ENCODE measurements at places on chromosomes 6 and 20.

DNA sequence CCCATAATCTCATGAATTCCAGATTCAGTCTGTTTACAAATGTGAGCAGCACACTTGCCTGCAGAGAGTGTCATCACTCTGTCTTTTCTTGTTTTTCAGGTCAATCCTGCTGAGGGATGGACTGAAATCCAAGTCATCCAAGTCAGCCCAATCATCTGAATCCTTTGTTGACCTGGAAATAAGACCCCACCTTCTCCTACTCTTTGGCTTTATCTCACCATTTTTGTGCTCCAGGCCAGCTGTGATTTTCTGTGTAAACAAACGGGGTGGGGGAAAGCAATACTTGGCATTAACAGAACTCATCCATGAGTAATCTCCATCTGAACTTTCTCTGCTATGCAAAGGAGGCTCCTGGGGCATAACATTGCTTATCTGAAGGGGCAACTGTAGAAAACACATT lies 16.9 kb upstream of the GSTA4 start:
- DNase-seq = no peak

DNA sequence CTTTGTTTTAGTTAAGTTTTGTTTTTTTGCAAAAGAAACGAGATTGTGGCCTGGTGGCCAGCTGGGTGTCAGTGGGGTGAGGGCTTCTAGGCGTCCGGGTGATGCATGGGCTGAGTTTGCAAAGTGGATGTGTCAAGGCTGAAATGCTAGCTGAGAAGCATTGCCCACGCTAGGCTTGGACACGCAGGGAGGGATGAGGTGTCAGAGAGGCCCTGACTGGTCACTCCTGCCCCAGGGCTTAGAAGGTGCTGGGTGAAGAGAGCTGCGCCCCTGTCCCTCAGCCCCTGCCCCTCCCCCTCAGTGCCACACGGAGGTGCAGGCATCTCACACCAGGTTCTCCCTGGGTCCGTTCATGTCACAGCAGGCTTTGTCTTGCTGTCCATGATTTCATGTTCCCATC lies 8.1 kb downstream of the OSBPL2 start:
- no peak for DNase-seq

DNA sequence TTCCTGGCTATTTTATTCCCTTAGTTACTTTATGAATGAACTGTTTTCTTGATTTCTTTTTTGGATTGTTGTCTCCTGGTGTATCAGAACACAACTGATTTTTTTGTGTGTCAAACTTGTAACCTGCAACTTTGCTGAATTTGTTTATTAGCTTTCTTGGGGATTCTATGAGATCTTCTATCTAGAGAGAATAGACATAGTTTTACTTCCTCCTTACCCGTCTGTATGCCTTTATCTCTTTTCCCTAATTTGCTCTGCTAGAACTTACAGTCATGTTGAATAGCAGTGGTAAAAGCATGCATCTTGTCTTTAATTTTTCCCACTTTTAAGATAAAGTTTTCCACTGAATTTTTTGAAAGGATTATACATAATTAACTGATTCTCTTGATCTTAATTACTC lies 13.2 kb downstream of the RNF146 start:
- no peak for DNase-seq

- DNase-seq = no peak
These were observed 95.4 kb downstream of the ADGRB3 start for GRCh38 chr6:68730291-68731054.

GRCh38 chr20:37521061-37521771 lies at the start of gene NNAT:
NNAT (plus strand) TSS chr20:37521250; CDS start chr20:37521332, 82 bp downstream.
- no peak for DNase-seq

DNA sequence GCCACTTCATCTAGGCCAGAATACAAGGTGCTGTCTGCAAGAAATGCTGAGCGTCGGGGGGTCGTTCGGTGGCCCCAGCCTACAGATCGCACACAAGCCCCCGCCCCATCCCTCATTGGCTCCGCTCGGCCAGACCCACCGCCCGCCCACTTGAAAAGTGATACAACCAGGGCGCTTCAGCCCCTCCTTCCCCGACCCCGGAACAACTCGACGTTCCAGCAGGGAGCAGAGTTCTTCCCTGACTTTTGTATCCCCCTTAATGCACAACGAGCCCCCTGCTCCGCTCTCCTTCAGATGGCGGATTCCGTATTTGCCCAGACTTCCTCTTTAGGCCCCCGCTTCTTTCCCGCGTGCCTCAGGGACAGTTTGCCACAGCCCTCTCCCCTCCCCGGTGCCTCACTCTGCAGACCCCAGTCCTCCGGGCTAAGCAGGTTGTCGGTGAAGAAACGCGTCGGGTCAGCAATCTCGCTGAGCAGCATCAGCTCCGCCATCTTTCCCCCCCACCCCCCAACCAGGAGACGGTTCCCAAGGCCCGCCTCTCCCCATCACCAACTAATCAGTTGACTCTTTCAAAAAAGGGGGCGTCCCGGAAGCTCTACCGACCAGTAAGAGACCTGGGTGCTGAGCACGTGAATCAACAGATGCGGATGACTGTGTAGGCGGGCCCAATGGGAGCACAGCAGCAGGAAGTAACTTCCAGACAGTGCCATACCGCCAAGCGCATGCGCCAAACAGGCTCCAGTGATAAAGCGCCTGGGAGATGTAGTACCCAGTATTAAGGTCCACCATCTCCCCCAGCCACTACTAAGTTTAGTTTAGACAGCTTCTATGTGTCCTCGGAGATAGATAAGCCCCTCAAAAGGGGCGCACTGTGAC lies at the start of gene ATF6B:
Gene ATF6B (minus strand): TSS at position 530 of the 876 bp plus-strand sequence. CDS start 39 bp downstream, at position 491.
- peak; percentile 86 for DNase-seq

- DNase-seq = no peak
These were observed 3.7 kb upstream of the RAET1E start for GRCh38 chr6:149901444-149902140.

GRCh38 chr6:84772428-84773132 lies 8.2 kb upstream of the TBX18 start:
- DNase-seq = no peak

GRCh38 chr6:33252759-33253158 lies 18.9 kb downstream of the VPS52 start:
- no peak for DNase-seq

DNA sequence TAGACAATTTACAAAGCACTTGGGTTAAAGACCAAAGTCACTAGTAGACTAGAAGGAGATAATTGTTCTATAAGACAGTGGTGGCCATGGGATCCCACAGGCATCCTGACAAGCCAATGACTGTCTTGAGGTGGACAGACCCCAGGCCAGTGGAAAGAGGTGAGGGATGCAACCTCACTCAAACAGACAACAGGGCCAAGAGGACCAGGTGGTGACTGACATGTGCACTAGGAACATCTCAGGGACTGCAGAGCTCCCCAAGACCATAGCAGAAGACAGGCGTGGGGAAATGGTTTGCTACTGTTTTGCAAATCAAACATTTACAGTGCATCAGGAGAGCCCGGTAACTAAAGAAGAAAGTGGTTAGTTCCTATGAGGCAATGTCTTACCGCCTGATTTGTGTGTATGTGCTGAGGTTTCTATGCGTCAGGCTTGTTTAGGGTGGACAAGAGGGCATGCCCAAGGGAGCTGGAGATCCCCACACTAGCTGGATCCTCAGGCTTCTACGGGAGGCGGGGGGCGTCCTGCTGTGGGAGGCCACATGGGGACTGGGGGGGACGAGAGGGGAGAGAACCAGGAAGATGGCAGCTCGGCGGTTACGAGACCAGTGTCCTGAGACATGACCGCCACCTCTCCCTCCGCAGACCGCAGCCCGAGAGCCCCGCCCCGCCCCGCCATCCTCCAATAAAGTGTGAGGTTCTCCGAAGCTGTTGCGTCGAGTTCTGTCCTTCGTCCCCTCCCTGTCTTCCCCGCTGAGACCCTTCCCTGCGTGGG lies 623 bp upstream of the MRPS26 start:
- DNase-seq = no peak

DNA sequence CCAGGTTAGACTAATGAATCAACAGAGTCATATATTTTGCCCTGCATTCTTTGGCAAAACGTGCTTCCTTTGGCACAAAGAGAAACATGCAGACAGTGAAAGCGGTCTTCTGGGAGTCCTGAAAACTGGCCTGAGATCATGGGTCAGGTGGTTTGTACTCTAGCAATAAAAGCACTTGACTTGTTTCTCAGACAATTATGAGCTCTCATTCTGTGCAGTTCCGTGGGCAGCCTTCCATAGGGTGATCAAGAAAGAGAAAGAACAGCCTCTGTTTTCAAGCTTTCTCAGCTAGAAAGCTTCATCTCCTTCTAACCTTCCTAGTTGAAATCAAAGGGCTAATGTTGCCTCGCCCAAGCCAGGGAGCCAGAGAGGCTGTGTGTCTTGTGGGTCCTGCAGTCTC lies 62.7 kb upstream of the ISM1 start:
- no peak for DNase-seq

DNA sequence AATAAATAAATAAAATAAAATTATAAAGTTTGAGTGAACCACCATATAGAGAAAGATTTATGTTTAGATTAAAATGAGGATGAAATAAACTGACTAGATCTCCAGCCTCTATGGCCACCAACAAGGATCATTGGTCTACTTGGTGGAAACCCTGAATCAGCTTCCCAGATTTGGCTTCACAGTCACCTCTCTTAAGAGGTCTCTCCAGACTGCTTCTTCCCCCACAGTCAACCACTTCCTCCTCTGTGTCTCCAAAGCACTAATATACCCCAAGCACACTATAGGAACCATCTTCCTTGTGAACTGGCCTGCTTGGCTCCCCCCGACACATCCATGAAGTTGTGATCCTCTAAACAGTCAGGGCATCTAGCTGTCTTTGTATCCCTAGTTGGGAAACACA lies 529.6 kb upstream of the RNF217 start:
- DNase-seq = no peak

All from nucleus accumbens (tissue), 56 donors.